ENCODE measurements at places on chromosomes 3 and 15. TPM values are rescaled to one million over a fixed set of nuclear protein-coding genes. Genes with fewer than 3 reads are reported as not detected.

CHRNA7 gene
- 0.26 TPM for total RNA-seq

EFCC1 gene
- not detected for total RNA-seq

CELSR3 gene
- 2.1 TPM for total RNA-seq

CPEB1 gene
- total RNA-seq, result 62.3 TPM

RASSF1 gene
- total RNA-seq, result 32.4 TPM

AP3B2 gene
- 0.17 TPM for total RNA-seq

FAM107A gene
- under 0.01 TPM for total RNA-seq

IGF1R gene
- total RNA-seq, result 16.7 TPM

CNTN4 gene
- total RNA-seq, result 0.51 TPM

GOLGA6L7 gene
- not detected for total RNA-seq

KY gene
- total RNA-seq, result under 0.01 TPM

C3orf80 gene
- 0.26 TPM for total RNA-seq

DNA sequence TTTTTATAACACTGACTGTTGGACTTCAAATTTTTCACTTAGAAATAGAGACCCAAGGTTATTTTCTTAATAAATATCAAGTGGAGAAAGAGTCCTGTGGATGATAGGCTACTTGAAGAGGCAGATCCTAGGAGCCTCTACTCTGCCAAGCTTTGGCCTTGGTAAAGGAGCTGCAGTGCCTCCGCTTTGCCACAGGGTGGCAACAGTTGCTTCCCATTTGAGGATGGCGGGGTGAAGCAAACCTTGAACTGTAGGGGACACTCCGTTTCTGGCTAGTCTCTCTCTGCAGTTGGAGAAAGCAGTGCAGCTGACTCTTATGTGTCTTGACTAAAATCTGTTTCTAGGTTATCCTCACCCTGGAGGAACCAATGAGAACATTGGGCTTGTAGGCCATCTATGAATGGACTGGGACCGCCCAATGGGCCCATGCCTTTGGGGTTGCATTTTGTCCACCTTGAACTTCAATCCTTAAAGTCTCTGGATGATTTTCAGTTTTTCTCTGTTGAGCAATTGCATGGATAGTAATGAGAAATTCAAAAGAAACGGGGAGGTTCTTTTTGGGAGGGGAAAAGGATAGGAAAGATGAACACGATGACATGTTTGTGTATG is 9.8 kb downstream of the SCG5 start:
- peak; percentile 55 for DNase-seq

GRCh38 chr3:76765511-76765910 is 274.4 kb upstream of the ROBO2 start:
- no peak for DNase-seq

GRCh38 chr3:113147681-113148261 is 63.6 kb upstream of the BOC start:
- no peak for DNase-seq

DNA sequence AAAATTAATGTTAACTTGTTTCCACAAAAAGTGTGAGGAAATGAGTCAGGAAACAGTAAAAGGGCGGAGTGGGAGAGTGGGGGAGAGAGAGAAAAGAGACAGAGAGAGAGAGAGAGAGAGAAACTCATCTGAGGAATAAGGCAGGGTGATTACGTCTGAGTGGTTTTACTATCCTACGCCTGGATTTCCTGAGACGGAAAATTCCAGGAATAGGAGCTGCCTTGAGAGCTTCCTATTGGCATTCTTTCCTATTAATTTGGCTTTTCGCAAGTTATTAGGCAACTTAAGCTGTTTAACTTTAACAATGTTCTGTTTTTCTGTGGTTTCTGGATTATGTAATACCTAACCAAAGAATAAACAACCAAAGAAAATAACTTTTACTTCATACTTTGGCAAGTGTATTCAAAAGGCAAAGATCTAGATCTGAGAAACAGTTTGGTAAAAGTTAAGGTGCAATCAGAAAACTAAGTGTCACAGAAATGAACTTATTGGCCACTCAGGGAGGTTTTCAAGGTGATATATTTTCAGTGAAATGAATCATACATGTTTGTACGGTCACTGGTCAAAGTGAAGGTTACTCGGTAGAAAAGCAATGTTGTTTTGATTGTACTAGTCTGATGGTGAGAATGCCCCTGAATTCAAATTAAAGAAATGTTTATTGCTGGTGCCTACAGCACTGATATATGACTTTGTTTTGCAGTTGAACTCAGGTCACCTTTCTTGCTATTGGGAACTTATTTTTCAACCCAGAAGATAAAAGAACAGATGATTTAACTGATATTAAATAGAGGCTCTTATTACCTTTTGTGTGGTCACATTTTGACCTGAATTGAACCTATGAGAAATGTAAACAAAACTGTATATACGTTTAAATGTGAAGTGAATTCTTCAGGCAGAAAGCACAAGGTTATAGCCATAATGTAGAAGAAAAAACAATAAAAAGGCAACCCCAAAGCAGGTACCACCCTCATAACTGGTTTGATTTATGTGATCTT is 39.9 kb upstream of the TNFSF10 start:
- peak; percentile 95 for DNase-seq

DNA sequence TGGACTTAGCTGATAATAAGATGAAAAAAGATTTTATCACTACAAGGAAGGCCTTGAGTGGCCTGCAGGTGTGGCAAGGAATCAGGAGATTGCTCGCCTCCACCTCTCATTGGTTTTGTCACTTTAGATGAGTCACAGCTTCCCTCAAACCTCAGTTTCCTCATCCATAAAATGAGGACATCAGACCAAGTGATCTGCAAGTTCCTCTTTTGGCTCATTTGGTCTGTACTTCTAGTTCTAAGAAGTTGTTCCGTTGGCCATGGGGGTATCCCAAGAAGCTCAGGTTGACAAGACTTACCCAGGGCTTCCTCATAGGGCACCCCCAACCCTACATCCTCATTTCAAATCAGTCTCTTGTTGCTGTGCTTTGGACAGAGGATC is 254.1 kb downstream of the UACA start:
- no peak for DNase-seq

GRCh38 chr15:63052077-63052841 is 9.7 kb downstream of the TPM1 start:
- DNase-seq, result peak; percentile 22

- DNase-seq, result peak; percentile 91
Observed at GRCh38 chr3:21654662-21655061, 96.3 kb downstream of the ZNF385D start.

DNA sequence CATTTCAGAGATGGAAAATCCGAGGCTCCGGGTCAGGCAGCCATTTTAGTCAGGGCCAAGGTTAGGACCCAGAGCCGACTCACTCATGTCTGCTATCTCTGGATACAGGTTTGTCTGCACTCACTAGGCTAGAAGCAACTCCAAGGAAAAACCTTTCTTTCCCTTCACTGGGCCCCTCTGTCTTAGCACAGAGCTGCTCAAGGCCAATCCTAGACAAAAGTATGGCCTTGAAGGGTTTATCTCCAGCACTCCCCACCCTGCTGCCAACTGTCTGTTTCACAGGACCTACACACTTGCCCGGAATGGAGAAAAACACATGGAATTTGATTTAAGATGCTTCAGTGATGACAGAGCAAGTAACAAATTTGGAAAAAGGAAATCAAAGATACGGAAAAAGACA is 25.6 kb downstream of the ACAN start:
- no peak for DNase-seq

- no peak for DNase-seq
Observed at GRCh38 chr3:57500506-57500905, 43.6 kb downstream of the DNAH12 start.

GRCh38 chr3:170085396-170085795 is 47.6 kb downstream of the GPR160 start:
- no peak for DNase-seq

- DNase-seq, result no peak
Observed at GRCh38 chr15:101056366-101057334, 137.5 kb downstream of the LRRK1 start.

- DNase-seq, result peak; percentile 71
Observed at GRCh38 chr3:71066849-71067261, 516.7 kb downstream of the FOXP1 start.

GRCh38 chr3:45958321-45958791 is 15.1 kb downstream of the CXCR6 start:
- no peak for DNase-seq

GRCh38 chr15:73334086-73334485 is 34.7 kb downstream of the HCN4 start:
- DNase-seq, result no peak

DNA sequence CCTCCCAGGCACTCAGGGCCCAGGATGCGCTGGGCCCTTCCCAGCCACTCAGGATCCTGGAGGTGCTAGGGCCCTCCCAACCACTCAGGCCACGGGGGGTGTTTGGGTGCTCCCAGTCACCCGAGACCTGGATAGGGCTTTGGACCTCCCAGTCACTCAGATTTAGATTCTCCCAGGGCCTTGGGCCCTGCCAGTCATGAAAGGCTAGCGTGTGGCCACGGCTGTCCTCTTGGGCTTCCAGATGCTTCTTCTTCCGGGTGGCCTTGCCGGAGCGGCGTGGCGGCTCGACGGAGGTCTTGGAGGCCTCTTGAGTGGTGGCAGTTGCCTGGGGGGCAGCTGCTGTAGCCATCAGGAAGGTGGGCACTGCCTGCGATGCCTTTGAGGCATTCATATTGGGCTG is 2.8 kb downstream of the MAGEL2 start:
- no peak for DNase-seq

GRCh38 chr3:121869736-121870135 is 24.5 kb upstream of the SLC15A2 start:
- DNase-seq, result no peak

GRCh38 chr3:127886231-127886955 is 28.6 kb upstream of the KBTBD12 start:
- no peak for DNase-seq

GRCh38 chr3:146222204-146223046 is 28.5 kb downstream of the PLSCR4 start:
- DNase-seq, result peak; percentile 36

GRCh38 chr3:45103753-45104714 is 42.1 kb downstream of the CDCP1 start:
- DNase-seq, result no peak

GRCh38 chr3:72193771-72194430 is 409.0 kb upstream of the PROK2 start:
- no peak for DNase-seq

DNA sequence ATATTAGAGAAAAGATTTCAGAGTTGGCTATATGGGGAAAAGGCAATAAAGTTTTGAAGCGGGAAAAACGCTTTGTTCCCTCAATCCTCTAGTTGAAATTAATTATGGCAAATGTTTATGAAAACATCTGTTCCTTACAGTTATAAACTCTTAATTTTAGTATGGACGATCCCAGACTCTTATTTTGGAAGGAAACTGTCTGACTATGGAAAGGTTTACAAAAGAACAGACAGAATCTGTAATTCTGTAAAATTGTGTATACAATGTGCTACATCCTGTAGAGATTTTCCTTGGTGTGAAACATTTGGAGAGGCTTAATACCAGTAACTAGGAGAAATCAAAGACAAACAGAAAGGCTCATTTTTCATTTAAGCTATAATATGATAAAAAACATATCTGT is 311.8 kb downstream of the TBC1D5 start:
- DNase-seq, result no peak

DNA sequence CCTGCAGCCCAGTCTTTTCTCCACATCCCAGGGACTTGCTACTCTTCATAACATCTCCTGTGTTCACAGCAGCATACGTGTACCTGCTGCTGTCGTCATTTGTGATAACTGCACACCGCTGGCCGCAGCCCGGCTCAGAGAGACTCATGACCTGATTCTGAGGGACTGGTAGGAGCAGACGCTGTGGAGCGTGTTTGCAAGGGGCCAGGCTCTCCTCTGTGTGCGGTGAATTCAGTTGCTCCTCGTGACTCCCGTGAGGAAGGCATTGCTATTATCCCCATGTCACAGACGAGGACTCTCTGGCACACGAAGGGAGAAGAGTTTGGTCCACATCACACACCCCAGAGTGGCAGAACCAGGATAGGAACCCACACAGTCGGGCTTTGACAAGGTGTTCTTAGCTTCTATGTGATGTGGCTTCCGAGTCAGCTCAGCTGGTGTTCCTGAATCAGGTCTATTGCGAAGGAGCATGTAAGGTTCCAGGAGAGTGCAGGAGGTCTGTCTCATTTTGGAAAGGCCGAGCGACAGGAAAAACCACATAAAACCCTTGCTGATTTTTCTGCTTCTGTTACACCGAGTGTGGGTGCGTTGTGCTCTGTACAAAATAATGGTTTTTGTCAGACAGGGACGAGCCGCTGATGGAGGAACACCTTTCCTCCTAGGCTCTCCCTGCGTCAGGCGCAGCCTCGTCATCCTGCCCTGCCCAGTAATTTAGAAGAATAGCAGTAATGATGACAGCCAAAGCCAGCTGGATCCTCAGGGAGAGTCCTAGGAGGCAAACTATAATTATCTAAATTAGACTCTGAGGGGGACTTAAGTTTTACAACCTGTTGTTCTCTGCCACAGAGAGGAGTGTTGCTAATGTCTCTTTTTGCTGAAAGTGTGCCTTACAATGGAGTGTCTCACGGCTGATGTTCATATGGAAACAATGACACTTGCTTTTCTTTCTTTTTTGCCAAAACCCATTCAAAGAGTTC is 157.5 kb upstream of the RGMA start:
- no peak for DNase-seq

- DNase-seq, result no peak
Observed at GRCh38 chr3:2937592-2937991, 172.6 kb downstream of the IL5RA start.

GRCh38 chr3:38111201-38111600 is 25.7 kb downstream of the ACAA1 start:
- DNase-seq, result no peak

DNA sequence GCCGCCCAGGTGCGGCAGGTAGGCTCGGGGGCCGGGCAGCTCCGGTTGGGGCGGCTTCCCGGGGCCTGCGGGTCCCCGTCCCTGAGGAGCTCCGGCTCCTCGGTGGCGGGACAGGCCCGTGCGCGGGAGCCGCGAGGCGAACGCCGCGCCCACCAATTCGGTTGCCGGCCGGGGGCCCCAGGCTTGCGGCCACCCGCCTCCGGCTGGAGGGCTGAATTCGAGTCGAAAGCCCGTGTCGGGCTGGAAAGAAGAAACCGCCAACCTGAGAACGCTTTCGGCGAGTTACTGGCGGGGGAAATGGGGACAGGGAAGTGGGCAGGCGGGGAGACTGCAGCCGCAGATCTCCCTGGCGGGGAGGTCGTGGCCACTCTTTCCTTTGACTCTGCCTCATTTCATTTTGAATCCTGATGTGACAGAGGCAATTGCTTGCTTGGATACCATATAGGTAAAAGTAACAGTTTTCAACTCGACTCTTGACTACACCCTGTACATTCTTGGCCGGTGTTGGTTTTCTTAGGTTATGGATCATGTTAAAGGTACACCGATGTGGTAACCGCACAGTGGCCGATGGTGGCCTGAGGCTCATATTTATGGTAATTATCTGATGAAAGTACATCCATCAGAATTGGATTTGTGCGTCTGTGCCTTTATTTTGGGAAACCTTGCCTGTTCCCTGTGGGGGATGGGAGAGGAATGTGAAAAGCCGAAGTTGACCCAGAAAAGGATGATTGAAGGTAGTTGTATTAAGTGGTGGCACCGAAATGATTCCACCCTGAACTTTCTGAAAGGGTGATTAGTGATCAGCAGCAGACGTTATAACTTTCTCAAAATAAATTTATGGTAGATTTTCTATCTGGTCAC is 1.7 kb downstream of the B3GNT5 start:
- no peak for DNase-seq

Data from fibroblast of lung (primary cell).